Activated T-helper 9 cell treated with anti-CD3 and anti-CD28 coated beads, Interleukin-2, amount 50 U/mL, for 16 hours (primary cell): ENCODE measurements at places on chromosomes 3 and 15.
A peak's percentile ranks its signal among the peaks of the same experiment; 100 is the strongest.

DNA sequence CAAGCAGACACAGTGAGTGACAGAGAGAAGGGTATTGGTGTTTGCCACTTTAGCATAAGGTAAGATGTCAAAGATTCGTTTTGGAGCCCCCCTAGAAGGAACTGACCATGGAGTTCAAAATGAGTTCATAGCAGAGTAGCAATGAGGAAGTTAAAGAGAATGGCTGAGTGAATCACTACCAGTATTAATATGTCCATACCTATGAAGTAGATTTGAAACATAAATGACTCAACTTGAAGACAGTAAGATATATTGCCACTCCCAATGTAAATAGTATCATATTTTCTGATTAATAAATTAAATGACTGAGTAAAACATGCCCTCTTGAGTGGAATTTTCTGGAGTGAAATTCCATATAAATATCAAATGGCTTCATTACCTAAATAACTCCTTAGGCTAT lies 675.1 kb downstream of the NLGN1 start:
- no peak for DNase-seq

DNA sequence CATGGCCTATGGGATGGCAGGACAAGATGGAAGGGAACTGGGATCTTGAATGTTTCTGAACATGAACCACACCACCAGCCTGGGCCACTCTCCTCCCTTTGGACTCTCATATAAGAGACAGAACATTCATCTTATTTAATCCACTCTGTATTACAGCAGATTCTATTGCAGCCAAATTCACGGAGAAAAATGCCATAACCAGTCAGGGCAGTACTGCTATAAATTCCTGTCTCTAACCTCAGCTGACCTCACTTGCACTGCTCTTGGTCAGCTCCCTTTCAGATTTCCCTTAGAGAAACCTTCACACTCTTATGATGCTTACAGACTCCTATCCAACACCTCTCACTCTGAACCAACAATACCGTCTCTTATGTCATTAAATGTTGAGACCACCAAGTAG lies 101.4 kb downstream of the RYK start:
- DNase-seq: no peak

DNA sequence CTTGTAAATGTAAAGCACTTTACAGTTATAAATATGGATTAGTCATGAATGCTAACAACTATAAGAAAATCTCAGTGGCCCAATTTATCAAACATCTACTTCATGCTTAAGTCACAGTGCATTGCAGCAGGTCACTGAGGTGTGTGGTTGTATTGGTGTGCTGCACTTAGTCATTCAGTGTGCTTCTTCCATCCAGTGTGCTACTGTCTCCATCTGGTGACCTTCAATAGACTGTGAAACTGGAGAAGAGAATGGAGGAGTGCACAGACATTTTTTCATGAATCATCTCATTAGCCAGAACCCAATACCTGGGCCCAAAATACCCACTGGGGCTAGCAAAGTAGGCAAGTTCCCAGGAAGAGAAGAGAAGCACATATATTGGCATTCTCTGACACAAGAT lies 199.6 kb downstream of the SHOX2 start:
- DNase-seq: no peak

DNA sequence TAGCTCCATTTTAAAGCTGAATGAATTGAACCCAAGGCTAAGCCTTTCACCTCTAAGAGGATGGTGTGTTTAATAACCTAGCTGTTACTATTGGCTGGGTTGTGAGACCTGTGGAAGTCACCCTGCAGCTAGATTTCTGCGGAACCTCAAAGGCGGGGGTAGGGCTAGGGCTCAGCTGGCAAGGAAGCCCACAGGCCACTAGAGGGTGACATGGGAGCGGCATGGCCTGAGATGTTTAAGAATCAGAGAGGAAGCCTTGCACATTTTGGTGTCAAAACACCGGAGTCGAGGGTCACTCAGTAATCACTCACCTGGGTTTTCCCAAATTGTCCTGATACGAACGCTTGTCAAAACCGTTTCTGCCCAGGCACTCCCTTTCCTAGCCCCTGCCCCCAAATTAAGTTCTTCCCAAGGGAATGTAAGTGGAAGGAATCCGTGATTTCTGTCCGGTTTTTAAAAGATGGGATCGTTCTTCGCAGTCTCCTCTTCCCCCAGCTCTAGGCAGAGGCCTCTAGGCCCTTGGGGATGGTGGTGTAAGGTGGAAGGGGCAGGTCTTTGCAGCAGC lies 3.8 kb upstream of the ACAD9 start:
- peak; percentile 28 for DNase-seq

DNA sequence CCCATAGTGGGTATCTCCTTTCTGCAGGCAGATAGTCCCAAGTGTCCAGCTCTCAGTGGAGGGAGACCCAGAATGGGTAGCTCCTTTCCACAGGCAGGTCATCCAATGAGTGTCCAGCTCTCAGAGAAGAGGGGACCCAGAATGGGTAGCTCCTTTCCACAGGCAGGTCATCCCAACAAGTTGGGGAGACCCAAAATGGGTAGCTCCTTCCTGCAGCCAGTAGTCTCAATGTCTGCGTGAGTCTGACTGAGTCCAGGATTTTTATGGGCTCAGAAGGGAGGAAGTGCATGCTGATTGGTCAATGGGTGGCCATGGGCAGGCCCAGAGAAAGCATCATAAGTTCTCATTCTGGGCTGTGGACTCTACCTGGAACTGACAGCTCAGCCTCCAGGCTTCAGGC lies 150.7 kb upstream of the P2RY1 start:
- DNase-seq: no peak

DNA sequence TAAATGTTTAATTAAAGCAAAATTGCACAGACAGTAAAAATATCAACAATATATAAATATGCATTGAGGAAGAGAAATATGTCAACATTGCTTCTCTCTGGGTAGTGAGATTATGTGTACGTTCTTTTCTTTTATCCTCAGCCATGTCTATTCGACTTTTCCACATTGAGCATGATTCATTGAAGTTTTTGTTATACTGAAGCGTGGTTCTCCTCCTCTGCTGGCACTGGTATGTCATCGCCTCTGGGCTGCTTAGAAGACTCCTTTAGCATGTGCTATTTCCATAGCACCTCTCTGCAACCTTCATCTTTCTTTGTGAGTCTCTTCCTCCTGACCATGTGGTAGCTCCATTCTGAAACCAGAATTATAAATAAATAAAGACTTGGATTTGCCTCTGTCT lies 65.8 kb upstream of the AKAP13 start:
- no peak for DNase-seq

DNA sequence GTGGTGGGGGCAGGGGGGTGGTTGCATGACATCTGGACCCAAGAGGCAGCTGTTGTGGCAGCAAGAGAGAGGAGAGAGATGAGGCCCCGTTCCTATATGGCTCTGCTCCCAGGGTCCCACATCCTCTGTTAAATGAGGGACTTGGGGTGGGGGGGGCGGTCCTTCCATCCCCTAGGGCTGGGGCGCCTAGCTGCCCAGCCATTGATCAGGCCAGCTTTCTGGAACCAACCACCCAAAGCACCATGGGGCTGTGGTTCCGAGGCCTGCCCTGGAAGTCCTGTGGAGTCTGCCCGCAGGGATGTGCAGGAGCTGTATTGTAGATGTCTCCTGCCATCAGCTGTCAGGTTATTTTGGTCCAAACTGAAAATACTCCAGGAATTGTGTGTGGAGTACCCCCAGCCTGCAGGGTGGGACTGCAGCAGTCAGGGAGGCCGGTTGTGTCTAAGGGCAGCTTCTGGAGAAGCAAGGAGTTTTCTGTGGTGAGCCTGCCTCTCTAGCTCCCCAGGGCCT lies 5.2 kb downstream of the FURIN start:
- DNase-seq: no peak

- DNase-seq: no peak
Measured at GRCh38 chr3:72756900-72757299, 91.3 kb downstream of the SHQ1 start.

DNA sequence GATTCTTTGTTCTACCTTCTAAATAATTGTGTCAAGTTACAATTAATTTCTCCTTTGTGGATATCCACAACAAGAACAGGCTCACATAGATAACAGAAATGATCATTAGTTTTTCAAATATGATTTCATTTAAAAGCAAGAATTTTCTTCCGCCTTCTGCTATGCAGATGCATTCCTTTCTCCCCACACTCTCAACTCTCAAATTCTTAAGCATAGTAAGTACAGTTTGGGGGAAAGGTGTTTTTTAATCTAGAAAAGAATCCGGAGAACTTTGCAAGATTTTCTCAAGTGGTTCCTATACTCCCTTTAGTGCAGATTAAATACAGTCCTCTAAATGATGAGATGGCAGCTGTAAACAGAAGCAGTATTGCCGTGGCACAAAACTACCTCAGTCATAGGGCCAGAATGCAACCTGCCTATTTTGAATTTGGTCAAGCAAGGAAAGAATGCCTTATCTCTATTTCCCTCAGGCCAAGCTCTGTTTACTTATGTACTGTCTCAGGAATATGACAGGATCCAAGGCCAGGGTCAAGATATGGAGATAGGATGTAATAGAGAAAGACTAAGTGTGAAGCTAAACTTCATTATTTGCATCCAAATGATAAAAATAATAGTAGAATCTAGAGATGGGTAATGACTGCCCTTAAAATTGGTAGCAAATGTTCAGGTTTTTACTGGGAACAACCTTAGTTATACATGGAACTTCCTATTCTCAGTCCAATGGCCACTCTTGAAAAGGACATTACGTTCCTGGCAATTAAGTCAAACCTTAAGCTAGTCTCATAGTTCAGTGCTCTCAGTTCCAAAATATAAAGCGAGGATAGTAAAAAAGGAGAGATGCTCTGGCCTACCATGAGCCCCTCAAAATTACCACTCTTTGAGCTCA lies 77.3 kb upstream of the PHLDB2 start:
- no peak for DNase-seq

DNA sequence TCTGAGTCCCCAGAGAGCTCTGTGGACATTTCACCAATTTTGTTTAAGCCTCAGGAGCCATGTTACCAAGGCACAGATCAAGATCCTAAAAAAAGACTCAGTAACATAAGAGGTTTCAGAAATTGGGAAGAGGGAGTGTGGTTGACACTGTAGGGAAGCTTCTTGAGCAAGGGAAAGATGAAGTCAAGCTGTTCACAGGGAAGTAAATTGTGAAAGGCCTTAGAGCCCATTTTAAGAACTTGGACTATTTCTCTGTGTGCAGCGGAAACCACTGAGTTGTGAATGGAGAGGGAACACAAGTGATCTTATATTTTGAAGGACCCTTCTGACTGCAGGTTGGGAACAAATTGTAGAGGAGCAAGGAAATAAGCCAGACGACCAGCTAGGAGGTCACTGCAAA lies 18.7 kb downstream of the BCL2A1 start:
- DNase-seq: no peak

GRCh38 chr3:141276398-141276797 lies 44.8 kb downstream of the PXYLP1 start:
- no peak for DNase-seq

DNA sequence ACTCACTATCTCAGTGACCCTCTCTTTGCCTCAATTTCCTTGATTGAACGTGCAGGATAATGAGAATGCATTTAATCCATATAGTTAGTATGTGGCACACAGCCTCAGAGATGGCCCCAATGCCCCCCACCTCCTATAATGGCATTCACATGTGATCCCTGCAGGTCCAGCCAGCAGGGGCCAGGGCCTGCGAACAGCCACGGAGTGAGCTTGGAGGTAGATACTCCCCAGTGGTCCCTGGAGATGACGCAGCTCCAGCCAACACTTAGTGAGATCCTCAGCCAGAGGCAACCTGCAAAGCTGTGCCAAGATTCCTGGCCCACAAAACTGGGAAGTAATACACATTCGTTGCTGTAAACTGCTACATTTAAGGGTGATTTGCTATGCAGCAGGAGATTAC lies 184.9 kb upstream of the NSMCE3 start:
- no peak for DNase-seq

DNA sequence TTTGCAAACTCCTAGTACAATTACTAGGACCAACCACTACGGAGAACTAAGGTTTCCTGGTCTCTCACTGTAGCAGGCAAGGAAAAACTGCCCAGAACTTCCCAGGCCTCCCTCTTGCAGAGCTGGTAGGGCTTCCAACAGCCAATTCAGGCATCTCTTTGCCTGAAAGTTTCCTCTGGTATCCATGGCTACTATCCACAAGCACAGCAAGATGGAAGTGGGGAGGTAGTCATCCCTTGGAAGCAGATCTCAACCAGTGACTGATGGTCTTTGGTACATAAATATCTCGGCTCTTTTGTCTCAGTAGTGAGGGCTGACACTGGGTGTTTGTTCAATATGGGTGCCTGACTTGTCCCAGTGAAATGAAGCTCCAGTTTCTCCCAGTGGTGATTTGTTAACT lies 201.3 kb upstream of the MRPL3 start:
- DNase-seq: no peak

DNA sequence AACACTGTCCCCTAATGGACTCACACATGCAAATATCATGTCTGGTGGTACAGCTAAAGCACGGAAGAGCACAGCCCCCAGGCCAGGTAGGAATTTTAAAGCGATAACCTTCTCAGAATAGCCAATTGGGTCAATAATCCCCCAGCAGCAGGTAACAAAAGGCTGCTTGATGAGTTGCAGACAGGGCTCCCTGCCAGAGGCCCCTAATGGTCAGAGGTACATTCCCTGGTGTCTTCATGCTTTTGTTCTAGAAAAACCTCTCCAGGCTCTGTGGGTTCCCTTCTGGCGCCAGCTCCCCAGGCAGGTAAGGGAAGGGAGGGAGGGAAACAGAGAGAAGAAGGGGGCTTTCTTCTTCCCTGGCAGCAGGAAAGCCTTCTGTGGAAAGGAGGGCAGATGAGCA lies 43.4 kb upstream of the PRTG start:
- DNase-seq: no peak

GRCh38 chr3:88141458-88142083 lies 8.2 kb upstream of the C3orf38 start:
- no peak for DNase-seq

- no peak for DNase-seq
Measured at GRCh38 chr15:53976844-53977392, 1.3 kb upstream of the UNC13C start.

- DNase-seq: no peak
Measured at GRCh38 chr3:124461126-124461525, 269.1 kb upstream of the UMPS start.

DNA sequence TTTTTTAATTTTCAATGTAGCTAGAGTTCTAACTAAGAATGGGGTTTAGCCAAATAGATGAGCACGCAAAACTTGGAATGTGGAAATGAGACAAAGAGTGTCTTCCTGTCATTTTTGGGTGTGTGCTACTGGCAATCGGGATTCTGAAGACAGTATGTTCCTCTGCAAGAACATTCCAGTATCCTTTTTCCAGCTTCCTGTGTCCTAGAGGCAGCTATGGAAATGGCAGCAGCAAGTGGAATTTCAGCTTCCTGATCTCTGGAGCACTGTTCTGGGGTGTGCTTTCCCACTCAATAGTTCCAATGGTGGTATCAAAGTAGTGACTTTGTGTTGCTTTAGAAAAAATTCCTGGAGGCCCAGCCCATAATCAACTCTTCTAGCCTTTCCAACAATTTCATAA lies 642.9 kb upstream of the KCNMB2 start:
- no peak for DNase-seq

GRCh38 chr3:108662142-108662738 lies 72.7 kb downstream of the DZIP3 start:
- peak; percentile 3 for DNase-seq

- no peak for DNase-seq
Measured at GRCh38 chr3:183468424-183468823, 40.0 kb upstream of the MCF2L2 start.
